ENCODE measurements at places on chromosomes 12 and 14.
A peak's percentile ranks its signal among the peaks of the same experiment; 100 is the strongest.

- DNase-seq = no peak
Observed at GRCh38 chr12:85920324-85920947, 46.3 kb downstream of the NTS start.

DNA sequence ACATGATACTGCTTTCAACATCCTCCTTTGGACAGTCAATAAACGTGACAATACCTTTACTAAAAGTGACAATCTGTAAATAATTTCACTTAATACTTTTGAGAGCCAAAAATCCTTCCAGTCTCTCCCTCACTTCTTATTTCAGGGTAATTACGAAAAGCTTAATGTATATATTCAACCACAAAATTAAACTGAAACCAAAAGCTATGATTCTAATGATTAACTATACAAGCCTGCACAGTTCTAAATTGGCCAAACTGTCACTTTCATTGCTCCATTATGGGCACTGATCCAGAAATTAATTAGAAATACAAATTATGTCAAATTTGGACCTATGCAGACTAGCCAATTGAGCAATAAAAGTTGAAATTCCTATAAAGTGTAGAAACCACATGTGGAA is 696.5 kb upstream of the MIS18BP1 start:
- DNase-seq = no peak

- DNase-seq = no peak
Observed at GRCh38 chr14:68860771-68861170, 67.9 kb upstream of the ZFP36L1 start.

DNA sequence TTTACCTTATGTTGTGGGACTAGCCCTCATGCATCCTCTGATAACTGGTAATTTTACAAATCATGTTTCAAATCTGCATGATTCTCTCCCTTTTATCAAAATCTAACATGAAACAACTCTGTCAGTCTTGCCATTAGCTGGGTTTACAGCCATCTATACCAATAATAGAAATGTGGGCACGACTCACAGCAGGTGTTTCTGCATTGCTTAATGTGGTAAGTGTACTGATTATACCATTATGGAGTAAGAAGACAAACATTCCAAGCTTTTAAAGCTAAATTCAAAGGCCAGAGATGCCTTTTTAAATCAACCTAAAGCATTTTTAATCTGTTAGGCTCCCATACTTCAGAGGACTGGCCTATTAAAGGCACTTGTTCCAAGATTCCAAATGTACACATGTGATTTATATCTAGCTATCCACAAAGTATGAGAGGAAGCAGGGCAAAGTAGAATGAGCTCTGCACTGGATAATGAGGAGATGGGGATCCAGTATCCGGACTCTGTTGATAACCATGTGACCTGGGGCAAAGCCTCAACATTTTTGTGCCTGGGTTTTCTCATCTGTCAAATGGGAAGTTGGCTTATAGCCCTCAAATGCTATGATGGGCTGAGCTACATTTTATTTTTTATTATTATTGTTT is 52.3 kb upstream of the FUT8 start:
- DNase-seq = no peak

- DNase-seq = no peak
Observed at GRCh38 chr14:90677484-90678050, 138.7 kb downstream of the TTC7B start.

- DNase-seq = no peak
Observed at GRCh38 chr12:83365317-83365716, 678.6 kb downstream of the TMTC2 start.

DNA sequence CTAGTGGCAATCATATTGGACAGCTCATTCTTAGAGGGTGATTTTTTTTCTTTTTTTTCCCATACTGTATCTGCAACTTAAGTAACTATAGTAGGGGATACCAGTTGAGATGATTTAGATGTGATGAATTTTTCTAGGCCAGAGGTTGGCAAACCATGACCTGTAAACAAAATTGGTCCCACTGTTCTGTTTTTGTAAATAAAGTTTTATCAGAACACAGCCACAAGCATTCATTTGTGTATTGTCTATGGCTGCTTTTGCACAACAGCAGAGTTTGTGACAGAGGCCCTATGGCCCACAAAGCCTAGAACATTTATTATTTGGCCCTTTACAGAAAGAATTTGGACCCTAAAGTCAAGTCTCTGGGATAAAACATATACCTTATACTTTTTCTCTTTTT is 11.4 kb downstream of the ARF6 start:
- no peak for DNase-seq

GRCh38 chr14:92175811-92176210 is 54.0 kb downstream of the CPSF2 start:
- DNase-seq = no peak

GRCh38 chr12:89180496-89180895 is 171.8 kb downstream of the DUSP6 start:
- no peak for DNase-seq

DNA sequence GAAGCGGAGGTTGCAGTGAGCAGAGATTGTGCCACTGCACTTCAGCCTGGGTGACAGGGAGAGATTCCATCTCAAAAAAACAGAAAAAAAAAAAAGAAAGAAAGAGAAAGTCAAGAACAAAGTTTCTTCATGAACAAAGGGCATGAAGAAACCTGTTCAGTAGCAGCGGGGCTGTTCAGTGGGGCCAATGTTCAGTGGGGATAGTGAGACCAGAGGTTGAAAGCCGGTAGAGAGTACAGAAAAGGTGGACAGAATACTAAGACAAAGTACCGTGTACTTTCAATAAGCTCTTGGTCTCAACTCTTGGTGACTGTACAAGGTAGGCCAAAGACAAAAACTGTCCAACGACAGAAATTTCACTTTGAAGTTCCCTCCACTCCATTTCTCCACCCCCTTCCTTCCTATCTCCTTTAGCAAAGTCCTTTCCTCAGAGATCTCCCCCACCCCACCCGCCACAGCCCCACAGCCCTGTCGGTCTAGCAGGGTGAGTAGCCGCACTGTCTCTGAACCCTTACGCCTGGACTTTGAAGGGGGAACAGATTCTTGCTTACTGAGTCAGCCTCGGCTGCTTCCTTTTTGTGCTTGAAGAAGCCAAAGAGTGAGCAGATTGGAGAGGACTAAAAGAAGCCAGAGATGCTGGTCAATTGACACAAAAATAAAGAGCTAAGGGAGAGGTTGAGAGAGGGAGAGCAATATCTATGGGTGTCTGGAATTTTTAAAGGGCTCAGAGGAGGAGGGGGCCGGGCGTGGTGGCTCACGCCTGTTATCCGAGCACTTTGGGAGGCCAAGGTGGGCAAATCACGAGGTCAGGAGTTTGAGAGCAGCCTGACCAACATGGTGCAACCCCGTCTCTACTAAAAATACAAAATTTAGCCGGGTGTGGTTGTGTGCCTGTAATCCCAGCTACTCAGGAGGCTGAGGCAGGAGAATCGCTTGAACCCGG is 44.2 kb upstream of the FOS start:
- DNase-seq = no peak

DNA sequence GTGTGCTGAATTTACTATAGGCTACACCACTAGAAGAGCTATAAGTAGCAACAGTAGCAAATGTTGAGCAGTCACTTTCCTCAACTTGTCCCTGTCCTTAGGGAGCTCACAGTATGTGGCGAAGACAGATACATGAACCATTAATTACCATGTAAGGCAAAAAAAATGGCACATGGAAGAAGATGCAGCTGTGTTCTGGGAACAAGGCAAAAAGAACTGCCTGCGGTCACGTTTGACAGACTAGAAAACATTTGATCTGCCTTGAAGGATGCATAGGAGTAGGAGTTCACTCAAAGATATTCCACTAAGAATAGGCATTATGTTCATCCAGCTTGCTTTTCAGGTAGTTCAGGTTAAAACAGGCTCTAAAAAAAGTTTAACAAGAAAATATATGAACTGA is 46.5 kb upstream of the IFNG-AS1 start:
- DNase-seq = no peak

DNA sequence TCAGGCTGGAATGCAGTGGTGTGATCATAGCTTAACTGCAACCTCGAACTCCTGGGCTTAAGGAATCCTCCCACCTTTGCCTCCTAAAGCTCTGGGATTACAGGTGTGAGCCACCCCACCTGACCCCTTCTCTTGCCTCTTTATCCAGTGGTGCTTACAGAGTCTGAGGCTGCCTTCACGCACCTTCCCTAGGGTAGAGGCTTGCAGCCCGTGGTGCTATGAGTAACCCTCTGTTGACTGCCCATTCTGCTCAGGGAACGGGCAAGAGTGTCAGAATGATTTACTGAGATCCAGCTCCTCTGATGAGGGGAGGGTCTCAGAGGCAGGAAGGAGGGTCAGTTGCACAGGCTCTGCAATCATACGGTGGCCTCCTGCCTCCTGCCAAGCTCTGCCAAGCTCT is 125.1 kb upstream of the TBX3 start:
- no peak for DNase-seq

- DNase-seq = no peak
Observed at GRCh38 chr12:42481368-42481767, 108.2 kb downstream of the PRICKLE1 start.

DNA sequence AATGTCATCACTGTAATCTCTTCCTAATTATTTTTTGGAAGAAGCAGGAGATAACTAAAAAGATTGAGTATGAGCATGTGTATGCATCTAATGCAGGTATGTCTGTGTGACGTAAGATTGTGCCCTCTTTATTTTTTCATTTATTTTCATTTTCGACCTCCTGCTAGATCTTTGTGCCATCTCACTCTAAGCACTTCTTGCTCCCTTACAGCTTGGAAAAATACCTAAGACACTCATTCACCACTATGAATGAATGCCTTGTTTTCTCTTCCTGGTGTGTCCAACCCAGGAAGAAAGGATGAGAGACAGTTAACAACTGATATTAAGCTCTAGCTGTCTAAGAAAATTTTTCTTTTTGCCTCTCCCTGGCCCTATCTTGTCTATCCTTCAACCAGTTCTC is 76.8 kb upstream of the CISTR start:
- no peak for DNase-seq

- DNase-seq = no peak
Observed at GRCh38 chr12:123107926-123108681, 42.8 kb downstream of the PITPNM2 start.

- no peak for DNase-seq
Observed at GRCh38 chr14:67564236-67564635, 31.1 kb downstream of the PLEKHH1 start.

GRCh38 chr14:24233538-24233866 is 773 bp downstream of the GMPR2 start:
- DNase-seq = no peak

DNA sequence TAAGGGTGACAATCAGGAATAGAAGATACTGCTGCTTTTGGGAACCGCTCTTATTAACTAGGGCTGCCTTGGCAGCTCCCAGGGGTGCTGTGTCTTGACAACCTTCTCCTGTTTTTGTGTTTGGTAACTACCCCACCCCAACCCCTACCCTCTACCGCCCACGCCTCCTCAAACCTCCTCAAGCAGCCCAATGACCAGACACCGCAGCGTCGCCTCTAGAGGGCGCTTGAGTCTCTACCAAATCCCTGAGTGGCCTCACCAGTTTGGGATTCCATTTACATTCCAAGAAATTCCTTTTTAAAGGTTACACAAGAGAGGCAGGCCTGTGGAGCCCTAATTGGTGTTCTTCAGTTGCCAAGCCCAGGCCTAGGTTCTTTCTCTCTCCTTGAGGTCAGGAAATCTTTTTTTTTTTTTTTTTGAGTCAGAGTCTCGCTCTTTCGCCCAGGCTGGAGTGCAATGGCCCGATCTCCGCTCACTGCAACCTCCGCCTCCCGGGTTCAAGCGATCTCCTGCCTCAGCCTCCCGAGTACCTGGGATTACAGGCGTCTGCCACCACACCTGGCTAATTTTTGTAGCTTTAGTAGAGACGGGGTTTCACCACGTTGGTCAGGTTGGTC is 72.4 kb upstream of the USP44 start:
- DNase-seq = peak; percentile 42

DNA sequence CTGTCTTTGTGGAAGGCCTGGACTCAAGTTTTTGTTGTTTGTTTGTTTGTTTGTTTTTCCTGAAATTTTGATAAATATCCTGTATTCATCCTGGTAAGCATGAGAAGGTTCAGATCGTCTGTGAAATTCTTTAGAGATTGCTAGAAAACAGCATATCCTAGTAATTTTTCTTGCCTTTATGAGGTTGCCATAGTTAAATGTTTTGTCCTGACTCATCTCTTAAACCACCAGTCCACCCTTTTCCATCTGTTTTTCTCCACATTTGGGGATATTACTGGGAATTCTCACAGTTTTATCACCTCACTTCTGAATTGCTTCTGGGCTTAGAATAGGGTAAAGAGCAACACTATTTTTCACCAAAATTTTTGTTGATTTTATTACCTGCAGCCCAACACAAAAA is 248.3 kb downstream of the FBXL14 start:
- no peak for DNase-seq

GRCh38 chr14:105647784-105648608 is 121.6 kb downstream of the TMEM121 start:
- no peak for DNase-seq

GRCh38 chr12:26156201-26156871 is 31.5 kb upstream of the BHLHE41 start:
- no peak for DNase-seq

GRCh38 chr14:100679707-100680438 is 46.8 kb upstream of the DLK1 start:
- DNase-seq = peak; percentile 59

GRCh38 chr12:2484141-2484776 is 310.5 kb upstream of the FKBP4 start:
- DNase-seq = no peak

DNA sequence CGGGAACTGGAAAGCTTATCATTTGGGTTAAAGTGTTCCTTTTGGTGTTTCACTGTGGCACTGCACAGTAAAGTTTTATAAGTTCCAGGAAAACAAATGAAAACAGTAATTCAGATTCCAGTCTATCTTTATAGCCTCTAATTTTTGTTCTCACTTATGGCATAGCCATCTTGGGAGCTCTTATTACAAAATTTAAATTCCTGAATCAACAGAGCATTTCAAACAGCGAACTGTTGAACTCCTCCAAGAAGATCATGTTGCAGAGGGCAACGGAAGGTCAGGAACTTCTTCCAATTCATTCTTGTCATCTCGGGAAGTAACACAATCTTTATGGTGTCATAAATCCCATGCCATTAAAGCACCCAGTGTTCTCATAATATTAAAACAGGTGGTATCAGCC is 229.1 kb downstream of the KCNC2 start:
- DNase-seq = no peak

- DNase-seq = no peak
Observed at GRCh38 chr12:93244514-93245077, 133.1 kb upstream of the NUDT4 start.

- no peak for DNase-seq
Observed at GRCh38 chr12:2792671-2793500, 1.9 kb upstream of the FKBP4 start.

DNA sequence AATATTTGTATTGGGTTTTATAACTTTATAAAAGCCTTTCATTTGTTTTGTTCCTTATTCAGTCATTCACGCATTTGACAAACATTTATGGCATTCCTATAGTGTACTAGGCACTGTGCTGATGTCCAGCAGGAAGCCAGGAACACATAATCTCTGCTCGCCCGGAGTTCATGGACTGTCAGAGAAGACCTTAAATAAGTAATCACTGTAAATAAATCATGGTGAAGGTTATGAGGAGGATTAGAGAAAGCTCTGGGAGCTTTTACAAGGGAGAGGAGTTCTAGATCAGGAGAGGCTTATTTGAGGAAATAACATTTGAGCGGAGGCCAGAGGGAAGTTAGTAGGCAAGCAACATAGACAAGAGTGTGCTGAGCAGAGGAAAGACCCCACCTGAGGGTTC is 1.4 kb upstream of the RDH11 start:
- DNase-seq = no peak

All from psoas muscle (tissue), 8 donors.